ENCODE measurements at places on chromosomes 7 and 10.

DNA sequence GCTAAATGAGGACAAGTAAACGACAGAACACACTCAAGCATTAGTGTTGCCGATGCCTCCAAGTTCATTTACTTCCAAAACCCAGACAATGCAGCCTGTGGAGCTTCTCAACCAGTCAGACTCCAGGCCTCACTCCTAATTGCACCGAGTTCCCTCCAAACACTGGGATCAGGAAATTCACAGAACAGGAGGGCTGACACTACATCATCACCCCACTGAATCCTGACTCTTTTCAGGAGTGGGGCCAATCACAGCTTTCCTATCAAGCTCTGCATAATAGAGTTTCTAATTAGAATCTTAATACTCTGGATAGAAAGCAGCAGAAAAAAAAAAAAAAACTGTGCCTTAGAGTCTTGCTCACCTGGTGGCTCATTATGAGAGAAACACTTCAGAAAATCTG, 103.7 kb downstream of the GLI3 start:
- no peak overlapping the region for H3K4me3 ChIP-seq
- no peak overlapping the region for H3K27ac ChIP-seq
- no peaks in the 10 kb centered on the region for H3K4me1 ChIP-seq
- DNase-seq, result no peak
- H3K36me3 ChIP-seq, result no peaks in the 10 kb centered on the region

- H3K27me3 ChIP-seq, result no peaks in the 10 kb centered on the region
- no peak overlapping the region for H3K27ac ChIP-seq
- H3K4me1 ChIP-seq, result peaks cover 1% of the 10 kb centered on the region
- H3K36me3 ChIP-seq, result no peaks in the 10 kb centered on the region
Observed at GRCh38 chr10:88157981-88158465, 294.6 kb downstream of the PTEN start.

DNA sequence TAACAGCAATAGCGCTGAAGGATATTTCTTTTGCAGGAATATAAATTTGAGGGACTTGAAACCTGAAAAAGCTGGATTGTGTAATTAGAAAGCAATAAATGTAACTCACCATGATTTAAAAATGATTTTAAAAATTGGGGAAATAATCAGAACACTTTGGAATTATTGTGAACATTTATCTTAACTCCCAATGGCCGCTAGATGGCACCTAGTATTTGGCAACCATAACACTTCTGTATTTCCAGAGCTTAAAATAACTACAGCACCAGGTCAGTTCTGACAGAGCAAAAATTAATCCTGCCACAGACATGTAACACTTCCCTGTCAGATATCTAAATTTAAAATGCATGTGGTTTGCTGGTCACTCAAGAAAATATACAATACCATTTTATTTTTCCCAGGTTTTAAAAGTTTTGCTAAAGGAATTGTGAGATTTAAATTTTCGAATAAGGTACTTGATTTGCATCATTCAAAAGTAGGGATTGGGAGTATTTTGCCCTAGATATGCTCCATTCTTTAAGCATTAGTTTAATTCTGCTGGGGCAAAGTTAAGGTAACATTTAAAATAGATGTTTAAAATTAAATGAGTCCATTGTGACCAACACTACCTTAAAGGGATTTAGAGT, 144.5 kb downstream of the PPP1R3A start:
- H3K4me1 ChIP-seq, result no peaks in the 10 kb centered on the region
- H3K36me3 ChIP-seq, result no peaks in the 10 kb centered on the region
- no peak for DNase-seq
- H3K27me3 ChIP-seq, result no peaks in the 10 kb centered on the region

DNA sequence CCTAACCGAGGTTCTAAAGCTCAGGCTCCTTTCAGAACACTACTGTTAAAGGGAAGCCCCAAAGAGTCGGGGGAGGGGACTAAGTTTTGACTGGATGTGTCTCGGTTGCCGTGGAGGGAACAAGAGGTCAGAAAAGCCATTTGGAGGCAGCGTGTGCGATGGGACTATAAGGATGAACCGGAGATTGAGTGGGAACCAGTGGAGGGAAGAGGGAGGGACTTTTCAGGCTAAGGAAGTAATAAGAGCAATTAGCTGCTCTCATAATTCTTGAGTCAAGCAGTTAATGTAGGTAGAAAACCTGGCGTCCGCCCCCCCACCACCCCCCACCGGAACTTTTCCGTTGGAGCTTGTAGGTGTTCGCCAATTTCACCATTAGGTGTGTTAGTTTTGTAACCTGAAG, 491 bp upstream of the AKAP9 start:
- no peaks in the 10 kb centered on the region for H3K36me3 ChIP-seq
- H3K27ac ChIP-seq, result peak overlapping the region; percentile 92
- peaks cover 8% of the 10 kb centered on the region for H3K4me1 ChIP-seq
- no peaks in the 10 kb centered on the region for H3K27me3 ChIP-seq
- DNase-seq, result peak; percentile 5
- peak overlapping the region; percentile 88 for H3K4me3 ChIP-seq

DNA sequence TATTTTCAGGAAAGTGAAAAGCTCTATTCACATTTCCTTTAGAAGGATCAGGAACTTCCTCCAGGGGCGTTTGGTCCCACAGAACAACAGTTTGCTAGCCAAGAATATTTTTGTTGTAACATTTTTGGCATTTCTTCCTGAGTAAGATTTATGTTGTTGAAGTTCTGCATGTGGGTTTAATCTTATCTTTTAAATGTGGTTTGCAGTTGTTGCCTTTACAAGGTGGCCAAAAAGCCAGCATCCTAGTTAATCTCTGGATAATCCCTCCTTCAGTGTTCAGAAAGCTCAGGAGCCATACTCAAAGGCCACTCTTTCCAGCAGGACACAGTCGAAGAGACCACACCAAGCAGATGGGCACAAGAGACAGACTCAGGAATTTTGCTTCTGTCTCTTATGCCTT, 30.0 kb downstream of the SLC26A4 start:
- H3K27me3 ChIP-seq, result no peaks in the 10 kb centered on the region
- H3K4me1 ChIP-seq, result no peaks in the 10 kb centered on the region
- H3K27ac ChIP-seq, result no peak overlapping the region
- no peak for DNase-seq
- H3K4me3 ChIP-seq, result no peak overlapping the region

DNA sequence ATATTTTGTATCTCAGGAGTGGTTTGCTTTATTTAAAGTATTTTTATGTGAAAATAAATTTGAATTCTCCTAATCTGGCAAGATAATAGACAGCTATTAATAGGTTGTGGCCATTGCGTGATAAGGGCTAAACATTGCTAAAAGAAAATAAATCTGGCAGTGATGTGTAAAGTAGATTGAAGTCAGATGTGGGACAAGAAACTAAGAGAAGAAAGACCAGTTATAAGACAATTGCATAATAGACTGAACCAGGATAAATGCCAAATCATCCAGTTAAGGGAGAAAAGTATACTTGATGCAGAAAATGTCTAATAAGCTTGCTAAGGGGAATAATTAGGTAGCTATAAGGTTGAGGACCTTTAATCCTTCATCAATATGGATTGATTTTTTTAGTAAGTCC, 197.5 kb upstream of the CSTF2T start:
- H3K4me3 ChIP-seq, result no peak overlapping the region
- H3K27me3 ChIP-seq, result no peaks in the 10 kb centered on the region
- H3K27ac ChIP-seq, result no peak overlapping the region

DNA sequence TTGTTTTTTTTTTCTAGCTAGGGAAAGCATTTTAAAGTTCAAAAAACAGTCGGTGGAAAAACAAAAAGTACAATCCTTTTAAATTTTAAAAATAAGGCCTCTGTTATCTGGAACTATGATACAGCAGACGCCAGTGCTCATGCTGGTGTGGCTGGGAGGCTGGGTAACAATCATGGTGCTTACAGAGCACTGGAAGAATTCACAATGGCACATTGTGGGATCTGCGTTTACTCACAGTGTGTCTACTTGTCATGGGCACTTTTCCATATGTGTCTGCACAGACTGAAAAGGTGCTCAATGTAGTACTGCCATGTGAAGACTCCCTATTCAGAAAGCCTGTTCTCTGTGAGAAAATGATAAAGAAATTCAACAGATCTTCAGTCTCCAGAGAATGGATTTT, 278.2 kb upstream of the IMMP2L start:
- no peaks in the 10 kb centered on the region for H3K36me3 ChIP-seq
- H3K4me1 ChIP-seq, result no peaks in the 10 kb centered on the region
- H3K27me3 ChIP-seq, result no peaks in the 10 kb centered on the region
- H3K27ac ChIP-seq, result no peak overlapping the region
- no peak for DNase-seq

GRCh38 chr10:79377557-79378382, 30.5 kb downstream of the PPIF start:
- H3K4me3 ChIP-seq, result no peak overlapping the region
- H3K27ac ChIP-seq, result no peak overlapping the region
- H3K36me3 ChIP-seq, result no peaks in the 10 kb centered on the region
- no peak for DNase-seq
- no peaks in the 10 kb centered on the region for H3K27me3 ChIP-seq
- no peaks in the 10 kb centered on the region for H3K4me1 ChIP-seq

GRCh38 chr10:34078745-34079470, 736.2 kb downstream of the PARD3 start:
- DNase-seq, result no peak
- H3K4me3 ChIP-seq, result no peak overlapping the region
- no peaks in the 10 kb centered on the region for H3K27me3 ChIP-seq
- H3K4me1 ChIP-seq, result no peaks in the 10 kb centered on the region
- H3K36me3 ChIP-seq, result no peaks in the 10 kb centered on the region

DNA sequence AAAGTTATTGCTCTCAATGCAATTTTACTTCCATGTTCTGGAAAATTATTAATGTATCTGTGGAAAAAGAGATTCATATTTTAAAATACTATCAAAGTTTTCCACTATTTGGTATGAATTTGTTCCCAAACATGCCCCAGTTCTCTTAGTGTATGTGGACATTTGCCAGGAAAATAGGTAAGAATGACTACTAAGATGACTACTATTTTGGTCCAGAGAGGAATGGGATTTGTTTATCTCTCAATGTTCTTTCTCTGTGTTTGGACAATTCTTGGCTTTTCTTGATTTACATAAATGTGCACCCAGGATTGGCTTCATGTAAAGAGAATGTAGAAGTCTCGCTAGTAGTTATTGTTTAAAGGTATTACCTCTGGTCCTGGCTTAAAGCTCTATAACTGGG, 60.3 kb upstream of the POT1 start:
- no peaks in the 10 kb centered on the region for H3K36me3 ChIP-seq
- no peak overlapping the region for H3K27ac ChIP-seq
- no peaks in the 10 kb centered on the region for H3K27me3 ChIP-seq
- H3K4me3 ChIP-seq, result no peak overlapping the region
- DNase-seq, result no peak
- no peaks in the 10 kb centered on the region for H3K4me1 ChIP-seq

DNA sequence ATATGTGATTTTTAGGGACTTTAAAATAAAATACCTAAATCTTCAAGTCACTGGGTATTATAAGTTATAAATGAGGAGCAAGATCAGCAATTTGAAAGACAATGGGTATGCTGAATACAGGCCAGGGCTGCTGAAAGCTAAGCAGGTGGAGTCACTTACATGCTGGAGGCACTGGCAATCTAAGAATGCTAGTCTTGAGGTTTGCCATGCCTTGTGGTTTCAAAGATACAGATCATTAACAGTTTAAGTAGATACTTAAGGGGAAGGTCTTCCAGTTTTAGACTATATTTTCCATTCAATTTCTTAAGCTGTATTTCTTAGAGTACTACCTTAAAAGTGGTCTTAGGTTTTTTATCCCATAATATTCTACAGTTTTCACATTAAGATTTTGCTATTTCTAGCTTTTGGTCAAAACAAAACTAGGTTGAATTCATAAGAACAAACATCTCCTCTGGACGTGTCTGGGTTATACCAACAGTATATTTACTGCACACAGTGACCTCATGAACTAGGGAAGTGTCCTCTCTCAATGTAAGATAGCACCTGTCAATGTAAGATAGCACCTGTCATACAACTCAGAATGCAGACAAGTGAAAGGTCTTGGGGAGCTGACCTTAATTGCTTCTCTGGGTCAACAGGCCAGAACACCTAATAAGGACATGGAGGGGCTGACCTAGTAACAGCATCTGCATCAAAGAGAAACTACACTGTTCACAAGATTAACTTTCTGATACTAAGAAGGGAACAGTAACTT, 2.0 kb downstream of the SRI start:
- peak overlapping the region; percentile 61 for H3K27ac ChIP-seq
- no peak for DNase-seq
- H3K27me3 ChIP-seq, result no peaks in the 10 kb centered on the region

- H3K4me3 ChIP-seq, result no peak overlapping the region
- H3K36me3 ChIP-seq, result no peaks in the 10 kb centered on the region
- peaks cover 9% of the 10 kb centered on the region for H3K4me1 ChIP-seq
- DNase-seq, result no peak
Observed at GRCh38 chr10:69049566-69049961, 38.3 kb upstream of the SRGN start.

DNA sequence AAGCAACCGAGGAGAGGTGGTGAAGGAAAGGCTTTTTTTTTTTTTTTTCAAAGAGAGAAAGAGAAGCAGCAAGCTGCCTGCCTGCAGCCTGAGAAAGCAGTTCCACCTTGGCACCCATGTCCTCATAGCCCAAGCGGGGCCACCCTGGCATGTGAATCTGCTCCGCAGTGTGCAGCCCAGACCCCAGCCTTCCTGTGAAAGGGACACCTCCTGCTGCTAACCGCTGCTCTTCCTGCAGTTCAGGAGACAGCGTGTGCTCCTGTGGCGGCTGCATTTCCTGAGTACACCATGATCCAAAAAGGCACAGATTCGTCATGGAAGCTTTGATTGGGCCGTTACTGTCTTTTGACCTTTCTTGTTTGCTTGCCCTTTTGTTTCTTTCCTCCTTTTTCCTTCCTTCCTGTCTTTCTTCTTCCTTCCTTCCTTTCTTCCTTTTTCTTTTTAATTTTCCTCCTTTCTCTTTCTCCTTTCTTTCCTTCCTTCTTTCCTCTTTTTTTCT, 38.1 kb downstream of the IKZF1 start:
- DNase-seq, result peak; percentile 67
- peak overlapping the region; percentile 94 for H3K27ac ChIP-seq
- peaks cover 91% of the 10 kb centered on the region for H3K4me1 ChIP-seq
- no peaks in the 10 kb centered on the region for H3K27me3 ChIP-seq

- H3K27me3 ChIP-seq, result no peaks in the 10 kb centered on the region
- no peak for DNase-seq
- H3K36me3 ChIP-seq, result peaks cover 14% of the 10 kb centered on the region
- H3K4me3 ChIP-seq, result no peak overlapping the region
Observed at GRCh38 chr10:73182568-73182967, 14.6 kb downstream of the FAM149B1 start.

- peaks cover 10% of the 10 kb centered on the region for H3K36me3 ChIP-seq
- H3K27me3 ChIP-seq, result no peaks in the 10 kb centered on the region
- DNase-seq, result no peak
- no peaks in the 10 kb centered on the region for H3K4me1 ChIP-seq
- no peak overlapping the region for H3K4me3 ChIP-seq
Observed at GRCh38 chr7:2734751-2735571, 47.0 kb downstream of the AMZ1 start.

DNA sequence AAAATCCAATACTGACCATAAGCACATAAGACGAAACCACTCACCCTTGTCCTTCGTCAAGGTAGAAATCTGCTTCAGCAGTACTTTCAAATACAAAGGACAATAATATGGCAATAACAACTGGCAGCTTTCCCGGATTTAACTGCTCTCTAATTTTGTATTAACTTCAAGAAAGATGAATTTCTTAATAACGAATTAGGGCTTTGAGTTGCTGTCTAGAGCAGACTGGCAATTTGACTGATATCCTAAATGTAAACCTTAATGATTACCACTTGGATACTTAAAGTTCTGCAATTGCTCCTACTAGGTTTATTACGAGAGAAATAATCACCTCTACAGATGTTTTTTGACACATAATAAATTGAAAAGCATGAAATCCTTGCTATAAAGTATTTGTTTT, 418.7 kb downstream of the MAGI2 start:
- H3K4me3 ChIP-seq, result no peak overlapping the region
